Activated T-cell treated with anti-CD3 and anti-CD28 coated beads for 1 hour (primary cell): ENCODE measurements at places on chromosomes 5 and 9.

DNA sequence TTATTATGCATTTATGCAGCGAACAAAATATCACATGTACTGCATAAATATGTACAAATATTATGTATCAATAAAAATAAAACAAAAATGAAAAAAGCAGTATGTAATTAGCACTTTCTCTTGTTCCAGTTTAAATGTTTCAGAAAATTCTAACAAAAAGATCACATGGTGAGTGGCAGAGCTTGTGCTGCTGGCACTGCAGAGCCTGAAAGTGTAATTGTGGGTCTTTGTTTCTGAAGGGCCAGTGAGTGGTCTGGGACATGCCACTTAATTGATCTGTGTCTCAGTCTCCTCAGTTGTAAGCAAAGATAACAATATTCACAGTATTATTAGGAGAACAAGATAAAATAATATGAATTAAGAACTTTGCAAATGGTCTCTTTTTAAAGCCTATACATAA, 39.5 kb upstream of the RAI14 start:
- no peak for DNase-seq

- DNase-seq, result no peak
These were observed 837.1 kb upstream of the C9orf72 start for GRCh38 chr9:28410411-28410810.

- no peak for DNase-seq
These were observed 48.5 kb downstream of the PLGRKT start for GRCh38 chr9:5389109-5389732.

DNA sequence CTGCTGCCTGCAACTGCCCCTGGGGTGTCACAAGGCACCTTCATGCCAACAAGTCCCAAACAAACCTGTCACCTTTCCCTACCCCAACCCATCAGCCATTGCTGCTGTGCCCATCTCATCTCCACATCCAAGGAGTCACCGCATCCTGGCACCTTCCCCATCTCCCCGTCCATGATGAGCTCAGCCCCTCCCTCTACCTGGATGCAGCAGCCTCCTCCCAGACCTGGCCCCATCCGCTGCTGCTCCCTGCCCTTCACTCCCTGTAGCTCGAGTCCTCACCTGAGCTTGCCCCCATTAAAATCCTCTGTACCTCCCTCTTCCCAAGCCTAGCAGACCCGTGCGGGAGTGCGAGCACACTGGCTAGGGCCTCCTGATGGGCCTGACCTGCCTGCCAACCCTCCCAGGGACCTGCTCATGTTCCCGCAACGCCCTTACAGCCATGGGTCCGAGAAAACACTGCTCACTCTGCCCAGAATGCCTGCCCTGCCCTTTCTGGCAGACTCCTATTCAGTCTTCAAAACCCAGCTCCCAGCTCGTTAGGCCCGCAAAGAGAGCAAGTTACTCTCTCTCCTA, 110.6 kb downstream of the ADAMTS2 start:
- no peak for DNase-seq

- DNase-seq, result no peak
These were observed 37.2 kb upstream of the ISOC1 start for GRCh38 chr5:129057329-129057728.

- DNase-seq, result no peak
These were observed 429.7 kb upstream of the KLF4 start for GRCh38 chr9:107919263-107919662.

DNA sequence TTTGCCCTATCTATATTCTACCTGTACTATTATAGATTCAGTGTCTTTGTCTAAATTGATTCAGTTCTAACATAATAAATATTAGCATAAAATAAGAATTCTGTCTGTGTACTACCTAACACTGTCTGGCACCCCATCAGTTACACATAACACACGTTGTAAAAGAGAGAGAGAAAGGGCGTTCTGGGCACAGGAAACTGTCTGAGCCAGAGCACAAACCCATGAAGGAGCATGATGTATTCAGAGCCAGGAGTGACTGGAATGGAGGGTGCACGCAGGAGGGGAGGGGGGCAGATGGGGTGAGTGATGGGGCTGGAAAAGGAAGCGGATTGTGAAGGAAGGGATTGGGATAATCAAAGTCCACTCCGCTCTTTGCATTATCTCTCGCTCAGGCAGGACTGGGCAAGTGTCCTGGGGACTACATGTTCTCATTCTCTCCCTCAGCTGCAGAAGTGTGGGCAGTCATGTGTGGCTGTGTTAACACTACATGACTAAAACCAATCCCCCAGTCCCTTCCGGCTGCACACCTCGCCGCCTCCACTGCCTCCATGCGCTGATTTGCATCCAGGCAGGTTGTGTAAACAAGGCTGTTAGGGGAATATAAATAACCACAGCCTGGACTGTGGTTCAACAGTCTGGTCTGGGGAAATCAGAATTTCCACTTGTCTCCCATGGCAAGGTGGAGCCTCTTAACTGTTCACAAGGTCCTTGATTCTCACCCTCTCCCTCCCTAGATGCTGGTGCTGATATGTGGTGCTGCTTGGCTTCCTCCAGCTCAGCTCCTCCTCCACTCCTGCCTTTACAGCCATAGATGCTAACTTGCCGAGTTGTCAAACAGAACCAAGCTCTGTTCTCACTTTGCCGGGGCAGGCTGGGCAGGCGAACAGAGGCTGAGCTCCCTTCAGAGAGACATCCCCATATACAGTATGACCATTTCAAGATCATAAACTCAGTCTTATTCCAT, 367.5 kb upstream of the BRINP1 start:
- no peak for DNase-seq

DNA sequence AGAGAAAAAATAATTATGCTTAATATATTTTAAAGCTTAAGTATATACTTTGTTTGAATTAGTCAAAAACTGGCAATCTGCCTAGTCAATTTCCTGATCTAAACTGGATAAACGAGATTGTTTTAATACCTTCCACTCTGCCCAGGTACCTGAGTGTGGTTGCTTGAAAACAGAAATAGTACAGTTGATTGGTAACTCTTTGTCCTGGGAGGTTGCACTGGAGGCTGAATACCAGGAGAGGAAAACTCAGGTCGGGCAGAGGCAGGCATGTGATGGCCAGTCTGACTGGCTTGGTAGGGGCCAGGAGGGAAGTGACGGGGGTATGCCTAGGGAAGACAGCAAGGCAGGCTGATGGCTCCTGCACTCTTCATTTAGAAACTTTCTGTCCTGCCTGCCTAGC, 80.2 kb downstream of the PIK3R1 start:
- DNase-seq, result no peak

DNA sequence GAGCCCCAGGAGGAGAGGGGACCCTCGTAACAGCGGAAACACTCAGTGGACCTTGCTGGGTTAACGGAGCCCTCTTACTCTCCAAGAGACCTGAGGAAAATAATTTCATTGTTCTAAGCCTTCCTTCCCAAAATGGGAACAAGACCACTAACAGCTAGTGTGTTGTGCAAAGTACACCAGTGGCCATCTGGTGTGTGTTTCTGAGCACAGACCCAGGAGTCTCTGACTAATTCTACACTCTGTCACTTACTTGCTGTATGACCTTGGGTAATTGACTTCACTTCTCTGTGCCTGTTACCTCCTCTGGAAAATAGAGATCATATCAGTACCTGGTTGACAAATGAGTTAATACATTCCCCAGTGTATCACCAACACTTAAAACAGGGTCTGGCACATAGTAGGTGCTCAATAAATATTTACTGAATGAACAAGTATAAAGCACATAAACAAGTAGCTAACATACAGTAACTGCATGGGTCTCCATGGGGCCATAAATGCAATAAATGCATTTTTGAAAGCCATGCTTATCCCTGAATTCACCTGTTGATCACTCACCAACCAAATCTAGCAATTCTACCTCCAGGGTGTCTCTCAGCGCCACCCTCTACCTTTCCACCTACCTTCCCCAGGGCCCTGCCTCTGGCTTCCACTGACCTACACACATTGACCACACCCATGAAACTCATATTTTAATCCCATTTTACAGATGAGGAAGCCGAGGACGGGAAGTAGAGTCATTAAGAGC, 44.7 kb upstream of the AKNA start:
- no peak for DNase-seq

DNA sequence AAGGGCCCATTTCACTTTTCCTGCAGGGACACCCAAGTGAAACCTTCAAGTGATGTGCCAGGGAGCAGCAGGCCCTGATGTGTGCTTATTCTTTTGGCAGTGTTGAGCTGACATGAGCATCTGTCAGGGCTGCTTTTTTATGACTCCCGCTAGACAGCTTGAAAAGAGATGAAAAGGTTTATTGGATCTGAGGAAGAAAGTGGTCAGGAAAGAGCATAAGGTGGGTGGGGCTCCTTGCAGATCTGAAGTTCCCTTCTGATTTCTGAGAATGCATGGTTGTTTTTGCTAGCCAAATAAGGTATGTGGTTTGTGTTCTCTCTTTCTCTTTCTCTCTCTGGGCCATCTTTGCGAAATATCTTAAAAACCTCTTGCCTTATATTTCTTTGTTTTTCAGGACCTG, 316.1 kb downstream of the DMRT2 start:
- DNase-seq, result no peak

GRCh38 chr9:120931231-120932085, 4.9 kb upstream of the TRAF1 start:
- DNase-seq, result no peak

DNA sequence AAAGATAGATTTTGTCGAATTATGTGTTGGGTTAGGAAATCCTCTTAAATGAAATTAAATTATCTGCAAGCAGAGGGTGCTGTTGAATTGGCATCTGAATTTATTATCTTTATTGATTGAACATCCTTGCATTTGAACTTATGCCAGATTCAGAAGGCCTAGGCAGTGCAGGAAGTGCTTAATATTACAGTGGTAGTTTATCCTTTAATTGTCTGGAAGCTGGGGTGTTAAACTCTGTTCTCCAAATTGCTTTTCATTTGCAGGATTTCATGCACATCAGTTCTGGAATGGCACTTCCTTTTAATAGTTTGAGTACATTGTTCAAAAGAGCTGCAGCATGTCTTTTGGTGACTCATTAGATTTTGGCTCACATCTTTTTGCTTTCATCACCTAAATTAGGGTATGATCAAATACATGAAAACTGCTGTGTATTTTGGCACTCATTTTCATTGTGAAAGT, 186.3 kb downstream of the KDM4C start:
- DNase-seq, result no peak

DNA sequence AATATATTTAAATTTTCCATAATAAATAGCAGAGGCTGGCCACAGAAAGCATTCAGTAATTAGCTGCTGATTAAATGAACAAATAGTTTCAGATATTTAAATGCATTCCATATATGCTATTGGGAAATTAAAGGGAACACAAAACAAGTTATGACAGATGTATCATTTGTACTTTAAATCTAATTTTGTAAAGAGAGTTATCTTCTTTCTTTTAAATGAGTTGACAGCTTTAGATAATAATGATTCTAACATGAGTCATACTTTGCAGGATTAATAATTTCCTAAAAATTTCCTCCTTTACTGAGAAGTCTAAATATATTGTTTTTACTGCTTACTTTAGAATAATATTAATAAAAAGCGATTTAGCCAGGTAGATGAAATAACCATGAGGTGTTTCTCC, 320.1 kb downstream of the ADAMTS6 start:
- no peak for DNase-seq

DNA sequence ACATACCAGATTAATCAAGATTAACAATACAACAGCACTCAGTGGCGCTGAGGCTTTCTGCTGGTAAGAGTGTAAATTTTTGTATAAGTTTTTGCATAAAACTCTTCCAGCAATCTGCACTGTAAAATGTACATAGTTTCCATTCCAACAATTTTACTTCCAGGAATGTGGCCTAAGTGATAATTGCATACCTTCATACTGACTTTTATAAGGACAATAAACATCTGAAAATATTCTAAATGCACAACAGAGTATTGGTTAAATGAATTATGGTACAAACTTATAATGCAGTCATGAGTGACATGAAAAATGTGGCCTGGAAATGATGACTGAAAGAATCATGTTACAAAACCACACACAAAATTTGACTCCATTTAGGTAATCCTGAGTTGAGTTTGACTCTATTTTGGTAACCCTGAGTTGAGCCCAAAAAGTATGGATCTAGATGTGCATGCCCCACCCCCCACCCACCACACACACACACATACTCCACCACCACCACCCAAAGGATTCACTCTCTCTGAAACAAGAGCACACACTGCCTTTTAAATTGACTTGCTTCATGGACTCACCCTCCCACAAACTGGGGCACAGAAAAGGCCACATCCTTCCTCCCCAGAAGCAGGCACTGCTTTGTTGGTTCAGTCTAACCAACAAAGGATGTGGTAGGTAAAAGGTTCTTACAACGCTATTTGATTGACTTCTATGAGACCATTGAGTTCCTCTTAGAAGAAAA, 137.6 kb downstream of the SUSD1 start:
- DNase-seq, result peak; percentile 44

DNA sequence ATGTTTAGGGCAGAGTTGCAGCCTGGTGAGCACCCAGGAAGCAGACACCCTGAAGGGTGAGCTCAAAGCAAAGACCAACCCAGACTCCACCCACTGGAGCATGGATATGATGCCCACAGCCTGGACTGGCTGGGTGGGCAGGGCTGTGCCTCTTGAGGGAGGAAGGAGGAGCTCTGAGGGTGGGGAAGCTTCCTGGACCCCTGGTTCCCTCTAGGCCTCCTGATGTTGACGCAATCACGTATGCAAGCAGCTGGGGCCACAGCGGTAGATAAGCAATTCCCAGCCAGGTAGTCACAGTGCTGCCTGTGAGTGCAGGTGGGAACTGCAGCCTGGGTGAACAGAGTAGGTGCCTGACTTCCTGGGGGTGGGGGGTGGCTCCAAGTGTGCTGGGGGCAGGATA, 271.5 kb downstream of the CDK5RAP2 start:
- DNase-seq, result no peak

DNA sequence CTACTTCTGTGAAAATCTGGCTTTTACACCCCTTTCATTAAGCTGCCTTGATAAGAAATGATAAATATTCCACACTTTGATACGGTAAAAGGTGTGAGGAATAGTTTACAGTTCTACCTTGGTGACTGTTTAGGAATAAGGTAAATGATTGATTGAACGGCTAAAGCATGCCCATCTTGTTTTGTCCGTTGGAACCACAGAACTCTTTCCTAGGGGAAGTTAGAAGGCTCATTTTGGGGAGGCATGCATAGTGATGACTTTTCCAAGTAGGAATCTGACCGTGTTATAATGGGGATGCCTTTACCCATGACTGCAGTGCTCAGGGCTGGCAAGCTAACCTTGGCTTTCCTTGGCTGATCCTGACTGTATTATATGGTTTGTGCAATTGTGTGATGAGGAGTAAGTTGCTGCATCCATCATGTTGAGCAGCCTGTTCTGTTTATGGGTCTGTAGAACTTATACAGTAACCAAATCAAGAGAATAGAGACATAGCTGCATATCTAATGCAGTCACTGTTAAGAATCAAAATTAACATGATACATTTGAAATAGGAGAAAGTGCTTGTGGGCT, 24.5 kb downstream of the PCSK5 start:
- no peak for DNase-seq
